Uterine smooth muscle cell (primary cell): ENCODE measurements at places on chromosomes 1 and 21. TPM values are rescaled to one million over a fixed set of nuclear protein-coding genes. Genes with fewer than 3 reads are reported as not detected.

The PRDM16 gene
- total RNA-seq, result 0.25 and 0.66 TPM in 2 replicates

The OR2AJ1 gene
- total RNA-seq, result not detected in 2 replicates

The GBP7 gene
- total RNA-seq, result 0.12 TPM in 1 of 2 replicates, not detected in the other

The ST3GAL3 gene
- 23.0 and 24.5 TPM in 2 replicates for total RNA-seq

The AMY1B gene
- total RNA-seq, result not detected in 2 replicates

The MIXL1 gene
- 0.12 TPM in 1 of 2 replicates, not detected in the other for total RNA-seq

The ATP6V0B gene
- 104 and 109 TPM in 2 replicates for total RNA-seq

The PRELP gene
- 0.33 and 1.9 TPM in 2 replicates for total RNA-seq

The MTARC2 gene
- 1.5 and 2.7 TPM in 2 replicates for total RNA-seq

The LYPD8 gene
- not detected in 2 replicates for total RNA-seq

The TNFAIP8L2 gene
- not detected in 2 replicates for total RNA-seq

The NBPF6 gene
- not detected in 2 replicates for total RNA-seq

The NLRP3 gene
- total RNA-seq, result 0.62 and 1.7 TPM in 2 replicates

The WDR26 gene
- 72.5 and 77.9 TPM in 2 replicates for total RNA-seq

The LCE2C gene
- total RNA-seq, result not detected in 2 replicates

The HAO2 gene
- total RNA-seq, result not detected in 2 replicates

The GPR52 gene
- 0.89 and 1.1 TPM in 2 replicates for total RNA-seq

The MCOLN3 gene
- total RNA-seq, result 3.8 and 6.5 TPM in 2 replicates

The GPR3 gene
- 0.37 and 1.2 TPM in 2 replicates for total RNA-seq

The S100A7A gene
- total RNA-seq, result not detected in 2 replicates

The WLS gene
- total RNA-seq, result 88.9 and 154 TPM in 2 replicates

The ADIPOR1 gene
- total RNA-seq, result 79.6 and 86.6 TPM in 2 replicates

The LIN28A gene
- total RNA-seq, result not detected in 2 replicates

The LCA5L gene
- 1.5 and 2.0 TPM in 2 replicates for total RNA-seq
